SW 1271 (cell line): ENCODE measurements at places on chromosomes 11 and 22.

GRCh38 chr11:86785576-86785975, 14.8 kb upstream of the PRSS23 start:
- no peak for DNase-seq

- DNase-seq, result peak; percentile 72
These were observed 13.6 kb downstream of the PARVB start for GRCh38 chr22:44037519-44038375.

DNA sequence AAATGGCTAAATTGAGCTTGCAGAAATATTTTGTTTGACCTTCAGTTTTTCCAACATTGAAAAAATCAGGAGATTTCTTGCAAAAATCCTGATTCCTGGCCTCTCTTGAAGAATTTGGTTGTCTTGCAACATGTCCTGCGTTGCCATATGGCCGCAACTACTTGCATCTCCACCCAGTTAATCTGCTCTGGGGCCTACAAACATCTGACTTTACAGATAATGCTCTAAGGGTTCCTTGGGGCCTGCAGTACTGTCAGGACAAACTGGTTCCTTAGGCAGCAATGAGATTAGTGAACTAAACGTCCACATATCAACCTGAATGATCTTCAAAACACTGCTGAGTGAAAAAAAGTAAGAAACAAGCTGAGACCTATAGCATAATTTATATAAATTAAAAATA, 36.6 kb upstream of the FEZ1 start:
- DNase-seq, result no peak

- DNase-seq, result no peak
These were observed 1539.4 kb upstream of the TENM4 start for GRCh38 chr11:80980227-80980626.

DNA sequence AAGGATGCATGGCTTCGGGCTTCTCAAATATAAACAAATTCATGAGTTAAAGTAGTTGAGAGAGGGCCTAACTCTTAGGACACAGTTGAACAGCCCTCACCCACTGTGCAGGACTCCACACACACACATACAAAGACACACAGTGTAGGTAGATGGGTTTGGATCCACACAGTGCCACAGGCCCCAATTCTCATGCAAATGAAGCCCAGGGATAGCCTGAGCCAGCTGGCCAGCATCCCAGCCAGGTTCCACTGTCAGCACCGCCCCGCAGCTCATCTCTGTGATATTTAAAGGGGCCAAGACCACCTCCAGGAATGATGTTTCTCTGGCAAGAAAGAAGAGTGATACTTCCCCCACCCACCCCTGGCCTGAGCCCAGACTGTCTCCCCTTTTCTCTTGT, 11.7 kb downstream of the SLC35C1 start:
- no peak for DNase-seq

GRCh38 chr22:36084717-36085116, 56.1 kb upstream of the RBFOX2 start:
- no peak for DNase-seq

GRCh38 chr11:12386745-12387144, 9.4 kb downstream of the PARVA start:
- no peak for DNase-seq

- no peak for DNase-seq
These were observed 58.6 kb downstream of the DDIAS start for GRCh38 chr11:82959987-82960778.

GRCh38 chr22:17199003-17199731, 20.1 kb downstream of the ADA2 start:
- no peak for DNase-seq

GRCh38 chr11:60871378-60872061, 4.2 kb downstream of the ZP1 start:
- no peak for DNase-seq

- no peak for DNase-seq
These were observed 43.3 kb downstream of the CABIN1 start for GRCh38 chr22:24054356-24054755.

DNA sequence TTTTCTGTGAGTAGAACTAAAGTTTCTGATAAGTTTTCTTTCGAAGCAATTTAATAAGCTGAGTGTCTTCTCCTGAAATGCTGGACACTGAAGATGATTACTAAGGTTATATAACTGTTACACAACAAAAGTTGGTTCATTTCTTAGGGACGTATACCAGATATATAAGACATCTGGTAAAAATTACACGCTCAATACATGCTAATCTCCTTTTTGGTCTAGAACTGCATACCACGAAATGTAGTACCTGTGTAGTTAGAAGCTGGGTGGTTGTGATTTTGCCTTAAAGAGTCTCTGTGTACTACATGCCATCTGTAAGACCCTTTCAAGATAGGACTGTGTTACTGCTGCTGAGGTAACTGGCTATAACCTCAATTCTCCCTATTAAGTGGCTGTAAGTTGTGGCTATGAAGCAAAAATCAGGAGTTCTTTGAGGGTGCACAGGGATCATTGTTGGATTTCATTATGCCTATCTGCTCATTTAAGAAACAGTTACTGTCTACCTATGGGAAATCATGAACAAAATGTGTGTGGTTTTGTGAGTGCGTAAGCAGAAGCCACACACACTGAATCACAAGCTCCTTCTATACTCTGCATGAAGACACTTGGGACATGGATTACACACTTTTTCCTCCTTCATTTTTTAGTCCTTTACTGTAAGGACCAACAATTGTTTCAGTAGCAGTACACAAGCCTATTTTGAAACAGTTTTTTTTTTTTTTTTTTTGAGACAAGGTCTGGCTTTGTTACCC, 195.9 kb downstream of the SWAP70 start:
- no peak for DNase-seq

DNA sequence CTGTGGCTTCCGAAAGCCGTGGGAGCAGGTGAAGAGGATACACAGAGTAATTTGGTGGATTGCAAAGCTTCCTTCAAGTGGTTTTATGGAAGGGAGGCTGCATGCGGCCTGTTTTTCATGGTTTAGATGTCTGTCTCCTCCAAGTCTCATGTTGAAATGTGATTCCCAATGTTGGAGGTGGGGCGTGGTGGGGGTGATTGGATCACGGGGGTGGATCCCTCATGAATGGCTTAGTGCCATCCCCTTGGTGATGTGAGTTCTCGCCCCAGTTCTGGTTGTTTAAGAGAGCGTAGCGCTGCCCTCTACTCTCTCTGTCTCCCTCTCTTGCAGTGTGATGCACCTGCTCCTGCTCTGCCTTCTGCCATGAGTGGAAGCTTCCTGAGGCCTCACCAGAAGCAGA, 247.8 kb upstream of the B3GAT1 start:
- DNase-seq, result no peak

DNA sequence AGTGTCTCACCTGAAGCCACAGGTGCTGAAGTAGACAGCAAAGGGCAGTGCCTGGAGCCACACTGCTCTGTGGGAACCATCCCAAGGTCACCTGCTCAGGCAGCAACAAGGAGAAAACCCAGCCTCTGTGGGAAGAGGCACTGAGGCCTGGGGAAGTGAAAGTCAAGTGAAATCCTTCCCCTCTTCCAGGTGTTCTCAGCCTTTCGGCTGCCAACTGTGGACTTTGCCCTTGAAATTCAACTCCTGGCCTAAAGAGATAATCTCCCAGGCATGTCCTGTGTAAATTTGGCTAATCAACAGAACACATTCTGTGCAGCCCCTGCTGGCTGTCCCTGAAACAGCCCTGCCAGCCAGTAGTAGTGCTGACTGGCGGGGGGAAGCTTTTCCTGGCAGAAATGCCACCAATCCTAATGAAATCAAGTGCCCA, 112.1 kb downstream of the RPL27A start:
- no peak for DNase-seq

DNA sequence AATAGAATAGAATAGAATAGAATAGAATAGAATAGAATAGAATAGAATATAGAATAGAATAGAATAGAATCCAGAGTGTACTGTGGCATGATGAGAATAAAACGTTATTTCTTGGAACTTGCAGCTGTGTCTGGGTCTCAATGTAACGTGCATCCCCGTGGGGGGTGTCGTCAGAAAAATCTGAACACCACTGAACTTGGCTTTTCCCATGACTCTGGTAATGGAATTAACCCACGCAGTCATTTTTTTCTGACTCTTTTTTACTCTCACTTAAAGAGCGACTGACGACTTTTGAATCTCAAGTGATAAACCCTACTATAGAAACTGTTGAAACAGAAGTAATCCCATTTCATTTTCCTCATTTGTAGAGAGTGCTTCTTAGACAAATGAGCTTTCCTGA, 92.4 kb upstream of the BID start:
- DNase-seq, result no peak

- no peak for DNase-seq
These were observed 12.9 kb upstream of the SYTL2 start for GRCh38 chr11:85823816-85824215.

- DNase-seq, result peak; percentile 54
These were observed 1.9 kb downstream of the OR4S1 start for GRCh38 chr11:48307760-48308386.

- DNase-seq, result no peak
These were observed 11.0 kb downstream of the DDB2 start for GRCh38 chr11:47225552-47226400.

DNA sequence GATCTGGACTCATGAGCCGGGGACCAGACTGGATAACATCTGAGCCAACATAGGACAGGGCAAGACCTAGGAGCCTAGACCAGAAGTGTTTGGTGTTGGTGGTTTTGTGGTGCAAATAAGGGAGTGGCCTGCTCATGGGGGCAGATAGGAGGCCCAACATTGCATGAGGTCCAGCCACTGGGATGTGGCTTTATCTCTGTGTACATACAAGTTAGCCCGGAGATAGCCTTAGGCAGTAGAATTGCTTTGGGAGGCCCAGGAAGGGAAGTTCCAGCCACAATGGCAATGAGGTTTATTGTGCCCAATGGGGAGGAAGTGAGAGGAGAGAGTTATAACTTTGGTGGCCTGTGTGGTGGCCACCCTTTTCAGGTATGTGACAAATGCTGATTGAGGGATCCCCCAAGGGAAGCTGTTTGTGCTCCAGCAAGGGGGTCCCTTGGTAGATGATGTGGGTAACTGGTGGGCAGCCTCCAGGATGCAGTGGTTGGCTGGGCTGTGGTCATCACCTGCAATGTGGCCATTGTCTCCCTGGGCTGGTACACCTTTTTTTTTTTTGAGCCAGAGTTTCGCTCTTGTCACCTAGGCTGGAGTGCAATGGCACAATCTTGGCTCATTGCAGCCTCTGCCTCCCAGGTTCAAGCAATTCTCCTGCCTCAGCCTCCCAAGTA, 6.4 kb downstream of the LMO2 start:
- DNase-seq, result no peak

- no peak for DNase-seq
These were observed 1245.6 kb upstream of the RAG2 start for GRCh38 chr11:37843603-37844002.

DNA sequence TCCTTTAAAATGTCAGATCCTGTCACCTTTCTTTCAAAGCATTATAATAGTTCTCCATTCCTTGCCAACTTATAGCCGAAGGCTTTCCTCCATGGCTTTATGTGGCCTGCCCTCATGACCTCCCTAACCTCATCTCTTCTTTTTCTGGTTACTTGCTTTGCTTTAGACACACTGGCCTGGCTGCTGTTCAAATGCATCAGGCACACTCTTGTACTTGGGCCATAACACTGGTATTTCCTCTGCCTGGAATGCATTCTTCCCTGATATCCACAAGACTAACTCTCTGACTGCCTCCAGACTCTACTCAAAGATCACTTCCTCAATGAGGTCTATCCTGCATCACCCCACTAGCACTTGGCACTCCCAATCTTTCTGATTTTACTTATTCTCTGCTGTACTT, 710.3 kb downstream of the KCNA4 start:
- DNase-seq, result no peak

DNA sequence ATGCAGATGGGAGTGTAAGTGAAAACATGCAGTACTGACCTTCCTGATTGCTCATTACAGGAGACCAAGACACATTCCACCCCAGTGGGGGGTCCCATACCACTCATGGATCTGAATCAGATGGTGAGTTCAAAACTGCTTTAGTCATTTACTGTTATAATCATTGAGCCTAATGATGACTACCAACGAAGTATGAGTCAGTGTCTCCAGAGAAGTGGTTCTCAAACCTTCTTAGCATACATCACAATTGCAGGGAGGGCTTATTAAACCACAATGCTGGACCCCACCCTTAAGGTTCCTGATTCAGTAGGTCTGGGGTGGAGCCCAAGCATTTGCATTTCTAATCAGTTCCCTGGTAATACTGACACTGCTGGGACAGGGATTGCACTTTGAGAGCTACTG, 75.8 kb downstream of the CD44 start:
- DNase-seq, result peak; percentile 77

DNA sequence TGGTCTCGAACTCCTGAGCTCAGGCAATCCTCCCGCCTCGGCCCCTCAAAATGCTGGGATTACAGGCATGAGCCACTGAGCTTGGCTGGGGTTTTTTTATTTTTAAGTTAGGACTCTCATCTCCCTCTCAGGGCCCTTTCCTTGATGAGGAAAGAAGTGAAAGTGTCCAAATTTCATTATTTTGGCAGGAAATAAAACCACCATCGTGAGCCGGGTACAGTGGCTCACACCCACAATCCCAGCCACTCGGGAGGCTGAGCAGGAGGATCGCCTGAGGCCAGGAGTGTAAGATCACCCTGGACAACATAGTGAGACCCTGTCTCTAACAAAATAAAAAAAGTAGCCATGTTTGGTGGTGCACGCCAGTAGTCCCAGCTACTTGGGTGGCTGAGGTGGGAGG, 99.4 kb downstream of the FBXO7 start:
- DNase-seq, result no peak

DNA sequence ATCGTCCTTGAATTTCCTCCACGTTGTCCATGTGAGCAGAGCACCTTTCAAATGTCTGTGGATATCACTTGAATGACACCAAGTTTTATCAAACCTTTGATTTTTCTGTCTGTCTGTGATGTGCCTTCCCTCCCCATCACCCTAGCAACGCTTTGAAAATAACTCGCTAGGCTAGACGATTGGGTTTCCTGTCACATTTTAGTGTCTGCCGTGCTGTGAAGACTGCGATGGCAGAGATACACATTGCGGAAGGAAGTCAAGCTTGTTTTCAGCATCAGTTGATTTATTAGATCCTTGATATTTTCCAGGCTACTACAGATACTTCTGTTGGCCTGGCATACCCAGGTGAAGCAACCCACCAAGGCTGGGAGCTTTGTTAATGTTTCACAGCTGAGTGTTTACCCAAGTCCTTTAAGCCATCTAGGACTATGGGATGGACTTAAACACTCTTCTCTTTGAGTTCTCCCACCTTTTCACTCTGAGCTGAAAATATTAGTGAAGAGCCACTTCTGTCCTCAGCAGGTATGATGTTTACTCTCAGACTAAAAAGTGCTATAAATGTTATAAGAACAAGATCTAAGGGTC, 93.6 kb upstream of the CD44 start:
- no peak for DNase-seq

GRCh38 chr22:39205344-39206021, 39.3 kb downstream of the PDGFB start:
- peak; percentile 46 for DNase-seq
